ENCODE measurements at places on chromosomes 7 and 10.
A peak's percentile ranks its signal among the peaks of the same experiment; 100 is the strongest.

DNA sequence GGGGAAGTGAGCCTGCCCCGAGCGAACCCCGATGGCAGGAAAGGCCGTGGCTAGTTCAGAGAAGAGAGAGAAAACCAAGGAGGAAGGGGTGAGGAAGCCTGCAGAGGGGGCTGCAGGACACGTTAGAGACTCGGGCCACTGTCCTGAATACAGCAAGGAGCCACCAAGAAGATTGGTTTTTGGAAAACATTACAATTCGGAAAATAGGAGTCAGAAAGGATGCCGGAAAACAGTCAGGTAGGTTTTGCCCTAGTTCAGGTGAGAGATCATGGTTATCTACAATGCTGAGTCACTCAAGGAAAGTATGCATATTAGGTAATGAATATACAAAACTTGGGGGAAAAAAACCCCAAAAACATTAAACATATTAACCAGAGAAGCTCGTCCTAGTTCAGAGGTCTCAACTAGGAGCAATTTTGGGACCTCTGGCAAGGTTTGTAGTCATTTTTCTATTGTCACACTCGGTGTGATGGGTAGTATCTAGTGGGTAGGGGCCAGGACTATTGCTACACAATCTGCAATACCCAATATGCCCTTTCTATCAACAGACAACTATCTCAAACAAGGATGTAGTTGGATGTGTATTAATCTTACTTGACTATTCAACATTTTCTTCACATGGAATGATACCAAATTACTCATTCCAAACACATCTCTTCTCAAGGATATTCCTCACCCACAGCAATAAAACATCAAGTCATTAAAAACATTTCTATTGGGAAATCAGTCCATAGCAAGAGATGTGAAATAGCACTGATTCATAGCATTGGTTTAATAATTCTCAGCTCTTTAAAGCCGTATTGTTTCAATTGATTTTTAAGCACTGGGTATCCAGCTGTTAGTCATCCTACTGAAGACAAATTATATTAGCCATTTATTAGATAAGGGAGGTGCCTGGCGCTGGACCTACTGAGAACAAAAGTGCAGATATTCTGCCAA lies 74.4 kb upstream of the RSU1 start:
- DNase-seq = peak; percentile 52

GRCh38 chr10:20334559-20334958 lies 518.3 kb downstream of the PLXDC2 start:
- DNase-seq = no peak

- DNase-seq = no peak
Measured at GRCh38 chr7:25926891-25927625, 224.9 kb upstream of the NFE2L3 start.

DNA sequence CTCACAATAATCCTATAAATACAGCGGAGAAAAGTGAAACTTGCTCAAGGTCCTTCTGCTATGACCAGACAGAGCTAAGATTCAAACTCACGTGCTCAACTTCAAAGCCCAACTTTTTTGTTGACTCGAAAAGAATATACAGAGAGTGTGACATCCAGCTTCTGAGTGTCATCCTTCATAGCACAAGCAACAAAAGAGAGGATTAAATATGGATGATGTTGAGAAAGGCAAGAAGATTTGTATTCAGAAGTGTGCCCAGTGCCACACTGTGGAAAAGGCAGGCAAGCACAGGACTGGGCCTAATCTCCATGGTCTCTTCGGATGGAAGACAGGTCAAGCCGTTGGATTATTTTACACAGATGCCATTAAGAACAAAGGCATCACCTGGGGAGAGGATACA lies 2.1 kb upstream of the FAM3C start:
- DNase-seq = peak; percentile 6

- peak; percentile 49 for DNase-seq
Measured at GRCh38 chr7:36207451-36208291, 54.6 kb downstream of the EEPD1 start.

GRCh38 chr7:114507381-114507780 lies 92.8 kb downstream of the FOXP2 start:
- no peak for DNase-seq

DNA sequence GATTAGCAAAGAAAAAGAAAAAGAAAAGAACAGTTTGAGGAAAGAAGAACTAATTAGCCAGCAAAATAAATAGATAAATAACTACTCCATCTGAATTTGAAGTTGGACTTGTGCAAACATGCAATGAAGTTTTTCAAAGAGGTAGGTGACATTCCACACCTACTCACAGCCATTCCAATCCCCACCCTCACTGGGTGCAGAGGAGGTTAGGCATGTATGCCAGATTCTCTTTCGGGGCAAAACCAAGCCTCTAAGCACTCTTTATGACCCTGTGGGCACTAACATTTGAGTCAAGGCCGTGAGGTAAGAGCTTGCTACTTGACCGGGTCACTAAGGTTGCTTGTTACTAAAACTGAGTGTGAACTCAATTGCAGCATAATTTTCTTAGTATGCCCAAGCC lies 108.4 kb upstream of the SEMA3A start:
- DNase-seq = no peak

DNA sequence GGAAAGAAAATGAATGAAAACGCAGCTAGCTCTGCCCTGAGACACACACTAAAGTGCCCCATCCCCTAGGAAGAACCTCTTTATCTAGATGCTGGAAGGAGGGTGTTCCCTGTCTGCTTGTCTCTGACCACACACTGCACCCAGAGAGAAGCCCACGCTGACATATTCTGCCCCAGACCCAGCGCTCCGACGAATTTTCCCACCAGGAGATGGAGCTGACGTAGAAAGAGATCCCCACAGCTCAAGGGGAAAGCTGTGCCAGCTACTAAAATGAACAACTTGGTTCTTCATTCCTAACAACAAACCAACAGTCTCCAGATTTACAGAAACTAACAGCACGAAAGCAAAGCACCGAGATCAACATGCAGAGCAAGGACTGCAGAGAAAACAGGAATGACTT lies 73.3 kb downstream of the KIAA1549 start:
- DNase-seq = no peak

DNA sequence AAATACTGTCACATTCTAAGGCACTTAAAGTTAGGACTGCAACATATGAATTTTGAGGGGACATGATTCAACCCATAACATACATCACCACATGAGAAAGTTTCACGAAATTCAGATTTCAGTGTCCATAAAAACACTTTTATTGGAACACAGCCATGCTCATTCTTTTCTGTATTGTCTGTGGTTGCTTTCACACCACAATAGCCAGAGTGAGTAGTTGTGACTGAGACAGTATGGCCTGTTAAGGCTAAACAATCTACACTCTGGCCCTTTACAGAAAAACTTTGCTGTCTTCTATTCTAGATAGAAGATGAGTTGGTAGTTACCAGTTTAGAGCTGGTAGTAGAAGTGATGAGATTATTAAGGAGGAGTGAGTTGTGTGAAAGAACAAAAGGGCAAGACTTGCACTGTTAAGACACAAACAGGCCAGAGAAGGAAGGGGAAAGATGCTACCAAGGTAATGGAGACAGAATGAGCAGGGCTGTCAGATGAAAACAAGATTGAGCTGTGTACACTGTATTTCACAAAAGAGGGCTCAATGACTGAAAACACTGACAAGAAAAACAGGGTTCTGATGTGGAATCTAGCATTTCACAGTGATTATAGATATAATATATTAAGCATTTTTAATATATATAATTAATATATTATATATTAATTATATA lies 108.6 kb downstream of the PPP1R3A start:
- DNase-seq = no peak

GRCh38 chr10:44949127-44949802 lies 10.3 kb upstream of the RASSF4 start:
- no peak for DNase-seq

- no peak for DNase-seq
Measured at GRCh38 chr10:30759423-30759822, 129.9 kb upstream of the LYZL2 start.

- no peak for DNase-seq
Measured at GRCh38 chr7:159158888-159159405, 14.3 kb upstream of the VIPR2 start.

DNA sequence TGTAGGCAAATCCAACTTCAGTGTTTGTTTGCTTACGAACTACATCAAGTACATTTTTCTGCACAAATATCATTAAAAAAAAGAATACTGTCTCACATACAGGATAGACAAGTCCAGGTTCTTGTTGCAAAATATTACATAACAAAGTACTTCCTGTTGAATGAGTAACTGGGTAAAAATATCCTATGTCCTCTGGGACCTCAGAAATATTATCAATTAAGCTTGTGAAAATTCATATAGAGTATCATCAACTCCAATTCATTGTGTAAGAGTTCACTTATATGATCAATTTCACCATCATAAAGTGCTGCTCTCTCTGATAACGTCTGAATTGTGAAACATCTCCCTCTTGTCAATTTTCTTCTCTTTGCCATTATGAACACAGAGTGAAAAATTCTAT lies 22.6 kb downstream of the HERC4 start:
- no peak for DNase-seq

DNA sequence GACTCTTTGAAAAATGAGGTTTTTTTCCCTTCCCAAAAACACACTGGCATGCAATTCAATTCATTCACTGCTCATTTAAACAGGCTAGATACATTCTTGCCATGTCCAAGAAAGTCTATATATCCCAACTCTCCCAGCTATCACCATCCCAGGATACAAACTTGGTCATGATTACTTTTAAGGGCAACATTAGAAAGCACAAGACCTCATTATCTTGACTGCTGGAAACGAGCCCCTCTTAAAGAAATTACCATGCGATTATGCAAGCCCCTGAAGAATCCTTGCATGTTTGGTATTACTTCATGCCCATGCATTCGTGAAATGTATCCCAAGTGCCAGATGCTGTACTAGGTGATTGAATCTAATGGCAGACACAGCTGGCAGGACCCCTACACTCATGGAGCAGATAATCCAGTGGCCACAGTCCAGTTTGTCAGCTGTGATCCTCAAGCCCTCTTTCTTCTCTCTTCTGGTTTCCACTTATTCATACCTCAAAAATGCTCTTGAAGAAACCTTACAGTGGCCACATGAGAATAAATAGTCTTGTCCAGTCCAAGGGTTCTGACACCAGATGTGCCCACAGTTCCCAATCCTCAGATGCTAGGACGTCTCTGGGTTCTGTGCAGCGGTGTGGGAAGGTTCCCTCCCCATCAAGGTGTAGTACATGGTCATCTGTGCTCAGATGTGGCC lies 103.7 kb upstream of the HABP2 start:
- DNase-seq = no peak

- no peak for DNase-seq
Measured at GRCh38 chr10:69426376-69426727, 9.6 kb upstream of the TACR2 start.

DNA sequence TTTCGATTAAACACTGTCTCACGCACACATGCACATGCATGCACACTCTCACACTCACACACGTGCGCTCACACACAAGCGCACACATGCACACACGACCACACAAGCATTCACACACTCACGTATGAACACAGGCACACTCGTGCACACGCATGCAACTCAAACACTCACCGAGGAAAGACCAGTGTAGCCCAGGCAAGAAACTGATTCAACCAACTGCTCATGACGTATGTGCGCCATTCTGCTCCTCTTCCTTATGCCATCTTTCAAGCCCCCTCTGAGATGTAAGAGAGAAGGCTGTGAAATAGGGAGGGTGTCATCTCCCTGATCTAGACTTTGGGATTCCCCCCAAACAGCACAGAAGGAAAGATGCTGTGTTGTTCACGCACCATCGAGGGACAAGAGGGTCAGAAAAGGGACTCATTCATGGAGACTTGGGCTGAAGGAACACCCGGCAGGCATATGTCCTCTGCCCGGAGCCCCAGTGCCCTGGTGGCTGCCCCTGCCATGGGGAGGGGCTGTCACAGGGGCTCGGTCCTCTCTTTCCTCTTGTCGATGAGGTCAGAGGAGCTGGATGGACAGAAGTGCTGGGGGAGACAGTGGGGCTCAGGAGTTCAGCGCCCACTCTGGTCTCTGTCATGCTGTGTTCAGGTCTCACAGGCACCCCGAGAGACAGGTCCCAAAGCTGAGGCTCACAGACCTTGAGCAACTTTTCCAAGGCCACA lies 130.1 kb upstream of the SHH start:
- no peak for DNase-seq

GRCh38 chr7:2000746-2001321 lies 231.9 kb downstream of the MAD1L1 start:
- DNase-seq = no peak

DNA sequence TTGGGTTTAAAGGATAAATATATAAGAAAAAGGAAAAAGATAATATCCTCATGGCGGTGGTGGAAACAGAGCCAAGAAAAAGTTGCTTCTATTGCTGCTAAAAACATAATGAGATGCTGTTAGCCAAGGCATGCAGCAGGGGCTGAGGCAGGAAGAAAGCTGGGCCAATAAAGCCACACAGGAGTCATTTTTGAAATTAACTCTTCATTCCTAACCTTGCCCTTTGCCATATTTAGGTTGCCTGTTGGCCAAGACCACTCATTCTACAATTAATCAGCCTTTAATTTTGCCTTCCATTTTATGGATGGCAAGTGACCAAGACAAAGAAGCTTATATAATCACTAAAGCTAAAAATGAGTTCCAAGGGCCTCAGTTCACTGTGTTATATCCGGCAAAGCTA lies 58.2 kb downstream of the ARMH3 start:
- DNase-seq = no peak

- no peak for DNase-seq
Measured at GRCh38 chr10:110058212-110058611, 50.4 kb downstream of the ADD3 start.

DNA sequence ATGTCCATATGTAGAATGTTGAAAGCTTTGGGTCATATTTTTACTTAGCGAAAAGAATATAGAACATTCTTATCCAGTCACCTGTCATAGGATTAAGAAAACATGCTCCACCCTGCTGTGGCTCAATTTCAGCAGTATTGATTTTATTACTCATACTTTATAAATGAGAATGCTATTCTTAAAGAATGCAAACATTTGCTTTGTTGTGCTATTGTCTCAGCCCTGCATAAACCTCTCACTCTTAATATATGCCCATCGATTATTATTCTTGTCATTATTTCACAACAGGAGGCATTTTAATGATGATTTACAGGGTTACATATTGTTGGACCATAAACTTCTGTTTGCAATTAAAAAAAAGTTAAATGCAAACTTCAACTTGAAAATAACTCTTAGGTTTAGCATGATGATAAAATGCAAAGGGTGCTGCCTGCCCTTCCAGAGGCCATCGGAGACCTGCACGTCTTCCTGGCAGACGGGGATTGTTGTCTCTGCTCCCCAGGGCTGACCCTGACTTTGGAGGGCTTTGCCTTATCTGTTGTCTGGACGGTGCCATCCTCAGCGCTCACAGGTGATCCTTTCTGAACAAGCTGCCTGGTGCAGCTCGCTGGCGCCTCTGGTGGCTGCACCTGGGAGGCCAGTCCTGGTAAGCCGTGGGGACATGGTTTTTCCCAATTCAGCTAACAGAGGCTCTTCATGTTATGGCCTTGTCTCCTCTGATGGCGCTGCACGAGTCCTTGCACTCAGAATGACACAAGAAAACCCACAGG lies 50.0 kb upstream of the SHH start:
- DNase-seq = no peak

GRCh38 chr10:3206511-3207157 lies 34.1 kb upstream of the PITRM1 start:
- DNase-seq = no peak

- DNase-seq = no peak
Measured at GRCh38 chr7:156223935-156224832, 411.9 kb upstream of the SHH start.
